ENCODE measurements at places on chromosomes 13 and 19.
A peak's percentile ranks its signal among the peaks of the same experiment; 100 is the strongest.

DNA sequence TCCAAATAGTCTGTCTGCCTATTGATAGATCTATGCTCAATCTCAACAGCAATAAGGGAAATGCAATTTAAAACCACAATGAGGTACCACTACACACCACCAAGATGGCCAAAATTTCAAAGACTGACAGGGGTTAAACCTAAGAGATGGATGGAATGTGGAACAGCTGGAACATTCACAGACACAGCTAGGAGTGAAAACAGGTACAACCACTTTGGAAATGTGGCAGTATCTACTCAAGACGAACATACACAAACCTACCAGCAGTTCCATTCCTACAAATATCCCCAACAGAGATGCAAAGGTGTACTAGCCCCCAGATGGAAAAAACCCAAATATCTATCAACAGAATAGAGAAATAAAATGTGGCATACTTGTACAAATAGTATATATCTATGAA lies 86.4 kb downstream of the TSC22D1 start:
- DNase-seq, result no peak

DNA sequence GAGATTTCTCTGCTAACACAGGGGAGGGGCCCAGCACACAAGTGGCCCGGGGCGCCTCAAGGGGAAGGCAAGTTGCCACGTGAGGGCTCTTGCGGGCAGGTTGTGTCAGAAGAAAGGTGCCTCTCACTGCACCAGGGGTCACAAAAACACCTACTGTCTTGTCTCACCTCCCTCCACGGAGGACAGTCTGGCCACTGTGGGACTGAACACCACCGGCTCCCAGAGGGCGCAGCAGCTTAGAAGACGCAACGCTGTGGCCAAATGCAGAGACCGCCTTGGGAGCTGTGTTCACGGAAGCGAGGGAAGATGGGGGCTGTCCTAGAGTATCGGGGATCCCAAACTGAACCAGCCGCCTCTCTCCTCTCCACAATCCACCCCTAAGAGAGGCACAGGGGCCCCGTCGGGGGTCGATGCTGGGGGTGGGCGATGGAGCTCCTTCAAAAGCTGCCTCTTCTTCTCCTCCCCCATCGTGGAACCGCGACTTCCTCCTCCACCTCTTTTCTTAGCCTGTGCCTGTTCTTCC lies 177.5 kb downstream of the FOXO1 start:
- no peak for DNase-seq

DNA sequence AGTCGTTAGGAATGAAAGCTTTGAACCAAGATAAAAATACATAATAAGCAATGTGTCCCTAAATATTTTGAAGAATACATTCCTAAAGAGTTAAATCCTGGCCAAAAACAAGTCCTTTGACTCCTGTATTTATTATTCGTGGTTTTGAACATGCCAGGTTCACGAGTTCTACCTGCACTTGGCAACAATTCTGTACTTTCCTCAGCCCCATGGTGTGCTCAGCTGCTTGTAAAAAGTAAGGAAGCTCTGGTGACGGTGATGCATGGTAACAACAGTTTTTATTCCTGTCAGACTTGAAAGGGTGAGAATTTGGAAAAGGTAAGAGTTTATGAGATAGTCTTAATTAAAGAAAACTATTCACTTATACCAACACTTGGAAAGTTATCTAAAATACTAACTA lies 95.0 kb upstream of the KLF12 start:
- no peak for DNase-seq

- peak; percentile 30 for DNase-seq
Measured at GRCh38 chr13:110771194-110771593, 57.7 kb downstream of the ING1 start.

GRCh38 chr19:35100588-35101533 lies 14.8 kb upstream of the FXYD3 start:
- no peak for DNase-seq

- no peak for DNase-seq
Measured at GRCh38 chr13:75357576-75358289, 124.2 kb downstream of the TBC1D4 start.

GRCh38 chr13:31794452-31794851 lies 55.1 kb downstream of the RXFP2 start:
- no peak for DNase-seq
